ENCODE measurements at places on chromosomes 11 and 22.

GRCh38 chr11:43788421-43788820 is 92.2 kb upstream of the ALKBH3 start:
- DNase-seq = no peak

GRCh38 chr11:62593434-62594044 is 2.2 kb upstream of the TUT1 start:
- peak; percentile 87 for DNase-seq

GRCh38 chr11:109856928-109857327 is 236.3 kb upstream of the ZC3H12C start:
- DNase-seq = peak; percentile 53

- DNase-seq = no peak
These were observed 2.3 kb downstream of the BIRC3 start for GRCh38 chr11:102319544-102319943.

GRCh38 chr22:44391015-44391414 is 78.3 kb upstream of the SHISAL1 start:
- DNase-seq = peak; percentile 7

Data from adrenal gland (tissue), 19 donors.